Hematopoietic multipotent progenitor cell treated with erythropoietin and hydrocortisone succinate and interleukin-3 and kit ligand, for 6 days (in vitro differentiated cells): ENCODE measurements at places on chromosomes 16 and 17.

DNA sequence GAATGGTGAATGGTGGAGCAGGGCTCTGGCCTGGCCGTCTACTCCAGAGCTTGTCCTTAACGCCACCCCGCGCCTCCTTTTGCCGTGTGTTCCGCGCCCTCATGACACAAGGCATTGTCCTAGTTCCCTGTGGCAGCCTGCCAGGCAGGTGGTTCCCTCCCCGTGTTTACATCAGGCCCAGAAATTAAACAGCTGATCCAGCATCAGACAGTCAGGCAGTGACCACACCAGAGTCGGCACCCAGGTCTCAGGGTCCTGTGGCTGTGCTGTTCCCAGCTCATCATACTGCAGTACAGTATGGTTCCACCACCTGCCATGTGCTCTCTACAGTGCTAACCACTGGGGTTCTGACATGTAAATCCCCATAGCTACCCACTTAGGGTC lies 119.7 kb downstream of the RAB11FIP4 start:
- no peak for DNase-seq

DNA sequence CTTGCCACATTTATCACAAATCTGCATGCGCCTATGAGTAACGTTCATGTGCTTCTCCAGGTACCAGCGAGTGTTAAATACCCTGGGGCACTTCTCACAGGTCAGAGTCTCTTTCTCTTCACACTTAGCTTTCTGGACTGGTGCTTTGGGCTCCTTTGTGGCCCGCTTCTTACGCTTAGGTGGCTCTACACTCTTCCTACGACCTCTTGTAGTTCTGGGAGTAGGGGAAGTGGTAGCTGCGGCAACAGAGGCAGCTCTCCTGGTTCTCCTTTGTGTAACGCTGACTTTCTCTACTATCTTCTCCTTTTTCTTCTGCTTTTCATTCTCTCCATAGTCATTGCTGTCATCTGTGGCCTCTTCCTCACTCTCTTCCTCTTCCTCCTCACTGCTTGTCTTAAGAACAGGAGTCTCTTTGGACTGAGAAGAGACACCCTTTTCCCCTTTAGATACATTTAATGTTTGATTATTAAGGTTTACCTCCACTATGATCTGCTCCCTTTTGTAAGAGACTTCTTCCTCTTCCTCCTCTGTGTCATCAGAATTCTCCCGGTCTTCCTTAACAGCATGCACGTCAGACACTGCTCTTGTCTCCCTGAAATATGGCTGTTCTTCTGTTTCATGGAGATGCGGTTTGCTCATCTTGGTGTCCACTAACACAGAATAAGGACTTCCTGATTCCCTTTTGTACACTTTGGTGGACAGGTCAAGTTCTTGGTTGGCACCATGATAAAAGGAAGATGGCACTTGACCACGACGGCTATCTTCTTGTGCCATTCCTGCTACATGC lies 45.0 kb downstream of the ZNF652 start:
- DNase-seq: peak; percentile 22

GRCh38 chr17:47791025-47791424 lies 30.6 kb downstream of the OSBPL7 start:
- no peak for DNase-seq

DNA sequence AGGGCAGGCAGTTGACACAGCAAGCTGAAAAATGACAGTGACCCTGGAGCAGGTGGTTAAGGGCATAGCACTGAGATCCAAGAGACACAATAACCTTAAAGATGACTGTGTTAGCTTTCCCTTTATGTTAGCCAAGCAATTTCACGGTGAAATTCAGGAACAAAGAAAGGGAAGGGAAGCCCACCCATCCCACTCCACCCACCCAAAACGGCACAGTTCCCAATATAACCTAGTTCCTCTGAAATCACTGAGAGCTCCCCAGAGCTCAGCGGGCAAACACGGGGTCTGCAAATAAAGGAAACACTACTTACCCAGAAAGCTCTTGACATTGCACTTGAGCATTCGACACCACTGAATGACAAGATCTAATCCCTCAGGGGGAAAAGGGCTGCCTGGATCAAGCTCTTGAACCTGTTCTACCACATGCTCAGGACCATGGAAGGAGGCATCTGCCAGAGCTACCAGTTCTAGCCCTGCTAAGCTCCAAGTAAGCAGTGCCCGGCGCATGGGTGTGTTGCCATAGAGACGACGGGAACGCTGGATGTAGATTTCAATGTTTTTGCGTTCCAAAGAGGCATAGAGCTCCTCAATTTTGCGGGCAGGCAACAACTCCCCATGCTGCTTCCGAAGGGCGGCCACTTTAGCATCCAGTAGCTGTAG lies 10.6 kb downstream of the BLTP2 start:
- DNase-seq: no peak
